ENCODE measurements at places on chromosomes 16 and 17.

DNA sequence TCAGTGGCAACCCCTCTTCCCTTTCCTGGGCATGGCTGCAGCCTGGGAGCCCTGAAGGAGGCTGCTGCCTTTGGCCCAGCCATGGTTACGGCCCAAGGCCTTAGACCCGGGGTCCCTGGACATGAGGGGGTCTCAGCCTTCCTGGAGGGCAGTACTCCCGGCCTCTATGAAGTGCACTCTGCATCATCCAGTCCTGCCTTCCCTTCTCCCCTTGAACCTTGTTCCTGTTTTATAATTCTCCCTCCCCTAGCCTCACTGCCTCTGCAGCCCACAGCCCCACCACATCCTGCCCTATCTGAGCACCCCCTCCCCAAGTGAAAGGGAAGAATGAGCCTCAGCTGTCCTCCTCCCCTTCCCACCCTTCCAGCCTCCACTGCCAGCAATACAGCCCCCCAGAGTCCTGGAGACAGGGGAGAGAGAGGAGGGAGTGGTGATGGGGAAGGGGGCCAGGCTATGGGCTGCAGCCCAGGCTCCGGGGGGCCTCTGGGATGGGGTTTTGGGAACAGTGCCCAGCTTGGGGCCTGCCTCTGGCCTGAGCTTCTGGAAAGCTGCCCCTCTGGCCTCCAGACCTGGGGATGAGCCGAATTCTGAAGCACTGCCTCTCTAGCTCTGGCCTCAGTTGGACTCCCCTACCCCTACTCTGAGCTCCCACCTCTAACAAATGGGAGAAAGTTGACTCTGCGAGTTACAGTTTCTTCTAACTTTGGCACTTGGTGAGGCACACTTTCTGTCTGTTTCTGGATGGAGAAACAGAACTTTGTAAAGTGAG lies 7.6 kb downstream of the CCR7 start:
- no peak for DNase-seq

GRCh38 chr17:32875230-32875917 lies 1.6 kb downstream of the MYO1D start:
- no peak for DNase-seq

- DNase-seq = no peak
These were observed 71.9 kb downstream of the ABR start for GRCh38 chr17:1107777-1108477.

DNA sequence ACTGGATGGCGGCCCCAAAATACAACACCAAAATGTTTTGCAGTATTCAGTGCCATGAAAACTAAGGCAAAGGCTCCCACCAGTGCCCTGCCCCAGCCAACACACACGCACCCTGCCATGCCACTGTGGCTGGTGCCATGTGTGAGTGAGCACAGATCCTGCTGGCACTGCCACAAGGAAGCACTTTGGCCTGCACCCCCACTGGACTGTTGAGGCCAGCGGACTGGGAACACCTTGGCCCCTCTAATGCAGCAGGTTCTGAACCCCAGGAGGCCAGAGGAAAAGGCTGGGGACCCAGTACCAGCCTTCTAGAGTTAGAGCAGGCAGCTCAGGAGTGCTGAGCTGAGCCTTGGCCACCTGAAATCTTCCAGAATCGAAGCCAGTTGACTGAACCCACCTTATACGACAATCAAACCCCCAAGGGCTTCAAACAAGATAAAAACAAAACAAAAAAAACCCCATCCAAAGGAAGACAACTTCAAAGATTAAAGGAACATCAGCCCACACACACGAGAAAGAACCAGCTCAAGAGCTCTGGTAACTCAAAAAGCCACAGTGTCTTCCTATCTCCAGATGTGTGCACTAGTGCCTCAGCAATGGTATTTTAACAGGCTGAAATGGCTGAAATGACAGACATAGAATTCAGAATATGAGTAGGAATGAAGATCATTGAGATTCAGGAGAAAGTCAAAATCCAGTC lies 21.5 kb downstream of the NLRP1 start:
- no peak for DNase-seq

DNA sequence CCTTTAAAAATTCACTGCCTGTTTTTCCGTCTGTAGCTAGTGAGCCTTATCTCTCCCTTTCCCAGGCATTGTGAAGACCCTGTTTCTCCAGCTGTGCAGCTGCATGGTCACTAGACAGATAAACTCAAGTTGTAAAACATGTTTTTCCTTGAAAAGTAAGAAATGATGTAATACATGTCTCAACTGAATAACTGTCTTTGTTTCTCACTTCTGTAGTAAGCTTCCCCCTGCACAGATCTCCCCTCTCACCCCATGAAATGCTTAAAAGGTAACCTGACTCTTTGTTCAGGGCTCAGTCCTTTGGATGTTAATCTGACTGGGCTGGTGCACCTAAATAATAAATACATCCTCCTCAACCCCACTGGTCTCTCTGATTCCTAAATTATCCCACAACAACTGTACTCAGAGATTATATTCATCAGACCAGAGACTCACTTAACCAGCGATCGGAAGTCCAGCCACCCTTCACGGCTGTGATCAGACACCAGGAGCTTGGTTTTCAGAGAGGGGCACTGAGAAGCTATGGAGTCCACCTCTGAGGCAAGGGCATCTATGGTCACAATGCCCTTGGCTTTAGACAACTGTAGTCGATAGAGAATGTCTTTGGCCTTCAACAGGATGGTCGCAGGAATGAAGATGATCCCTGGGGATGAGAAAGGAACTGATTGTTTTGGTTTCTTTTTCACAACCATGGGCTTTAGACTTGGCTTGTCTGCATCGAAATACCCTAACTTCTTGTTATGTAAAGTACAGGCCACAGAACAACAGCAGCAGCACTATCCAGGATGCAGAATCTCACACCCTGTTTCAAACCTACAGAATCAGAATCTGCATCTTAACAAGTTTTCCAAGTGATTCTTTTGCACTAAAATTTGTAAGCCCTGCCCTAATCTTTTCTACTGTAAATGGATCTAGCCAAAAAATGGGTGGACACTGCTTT lies 15.4 kb downstream of the ACSM1 start:
- no peak for DNase-seq

GRCh38 chr16:52271088-52271750 lies 275.7 kb downstream of the TOX3 start:
- DNase-seq = no peak

- no peak for DNase-seq
These were observed 197.1 kb downstream of the HS3ST4 start for GRCh38 chr16:25888868-25889267.

DNA sequence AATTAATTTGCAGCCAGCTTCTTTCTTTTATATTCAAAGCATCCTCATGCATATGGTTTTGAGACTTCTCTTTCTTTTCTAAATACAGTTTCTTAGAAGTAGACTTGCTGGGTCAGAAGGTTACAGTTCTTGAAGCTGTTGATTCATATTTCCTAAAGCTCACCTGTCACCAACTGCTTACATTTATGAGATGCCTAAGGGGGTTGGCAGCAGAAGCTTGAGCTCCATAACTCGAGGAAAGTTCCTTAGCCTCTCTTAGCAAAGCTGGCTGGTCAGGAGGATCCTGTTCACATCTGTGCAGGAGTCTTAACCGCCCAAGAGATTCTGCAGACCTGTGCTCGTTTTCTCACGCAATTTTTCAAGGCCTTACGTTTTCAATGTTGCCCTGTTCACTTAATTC lies 218.8 kb downstream of the SNX29 start:
- DNase-seq = no peak

DNA sequence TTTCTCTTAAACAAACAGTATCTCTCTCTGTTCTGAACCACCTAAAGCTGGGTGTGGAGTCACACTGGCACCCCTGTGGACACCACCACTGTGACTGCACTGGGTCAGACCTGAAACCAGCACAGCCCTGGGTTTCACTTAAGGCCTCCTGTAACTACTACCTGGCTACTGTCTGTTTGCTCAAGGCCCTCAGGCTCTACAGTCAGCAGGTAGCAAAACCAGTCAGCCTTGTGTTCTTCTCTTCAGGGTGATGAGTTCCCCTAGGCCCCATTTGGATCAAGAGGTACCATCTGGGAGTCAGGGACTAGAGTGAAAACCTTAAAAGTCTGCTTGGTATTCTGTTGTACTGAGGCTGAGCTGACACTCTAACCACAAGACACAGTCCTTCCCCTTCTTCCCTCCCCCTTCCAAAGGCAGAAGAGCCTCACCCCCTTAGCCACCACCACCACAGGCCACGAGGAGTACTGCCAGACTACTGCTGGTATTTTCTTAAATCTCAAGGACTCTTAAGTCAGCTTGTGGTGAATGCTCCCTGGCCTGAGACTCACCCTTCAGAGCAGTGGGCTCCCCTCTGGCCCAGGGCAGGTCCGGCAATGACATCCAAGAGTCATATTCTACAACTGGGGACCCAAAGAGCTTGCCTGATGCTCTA lies 153.2 kb upstream of the MON1B start:
- no peak for DNase-seq

DNA sequence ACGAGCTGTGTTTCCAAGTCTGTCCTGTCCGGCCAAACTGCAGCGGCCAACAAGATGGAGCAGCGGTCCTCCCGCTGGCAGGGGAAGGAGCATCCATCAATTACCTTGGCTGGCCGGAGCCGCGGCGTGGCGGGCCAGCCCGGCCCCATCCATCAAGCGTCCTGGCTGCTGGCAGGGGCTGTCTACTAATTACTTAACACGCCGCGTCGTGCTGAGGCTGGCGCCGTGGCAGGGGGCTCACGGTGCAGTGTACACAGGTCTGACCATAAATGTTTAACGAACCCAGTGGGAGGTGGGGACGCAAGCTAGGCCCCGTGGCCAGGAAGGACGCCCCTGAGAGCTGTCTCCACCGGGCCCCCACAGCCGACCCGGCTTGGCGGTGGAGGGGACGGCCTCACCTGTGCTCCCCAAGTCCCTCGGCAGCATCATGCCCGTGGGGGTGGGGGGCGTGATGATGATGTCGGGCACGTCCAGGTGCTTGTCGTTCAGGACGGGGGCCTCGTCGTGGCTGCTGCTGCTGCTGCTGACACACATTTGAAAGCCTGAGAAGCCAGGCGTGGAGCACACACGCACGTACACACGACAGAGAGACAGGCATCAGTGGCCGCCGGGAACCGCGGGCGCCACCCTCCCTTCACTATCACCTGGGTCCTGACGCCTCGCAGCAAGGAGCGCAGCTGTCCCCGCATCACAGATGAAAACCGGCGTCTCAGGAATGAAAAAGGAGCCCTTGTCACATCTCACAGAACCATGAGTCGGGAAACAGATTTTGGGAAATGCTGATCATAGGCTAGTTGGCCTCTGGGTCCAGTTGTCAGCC lies 21.2 kb upstream of the GINS2 start:
- no peak for DNase-seq

All from retinal pigment epithelial cell (primary cell).